ENCODE measurements at places on chromosomes 1 and 21.

- no peak for DNase-seq
Observed at GRCh38 chr1:51268634-51269033, 32.6 kb downstream of the RNF11 start.

DNA sequence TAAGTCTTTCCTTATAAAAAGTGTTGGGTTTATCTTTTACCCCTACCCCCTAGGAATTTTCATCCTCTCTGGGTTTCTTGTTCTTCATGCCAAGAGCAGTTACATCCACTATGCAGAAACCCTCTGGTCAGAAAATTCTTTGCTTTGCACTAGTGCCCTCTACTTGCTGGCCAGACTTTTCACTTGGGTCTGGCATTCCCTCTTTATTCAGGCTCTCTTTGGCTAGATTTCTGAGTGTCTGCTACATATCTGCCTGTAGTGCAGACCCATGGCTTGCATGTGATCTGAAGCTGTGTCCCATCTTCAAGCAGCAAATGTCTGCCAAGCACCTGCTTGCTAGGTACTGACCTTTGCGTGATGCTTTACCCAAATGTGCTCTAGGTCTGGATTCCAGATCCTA, 237.0 kb downstream of the GPATCH2 start:
- no peak for DNase-seq

DNA sequence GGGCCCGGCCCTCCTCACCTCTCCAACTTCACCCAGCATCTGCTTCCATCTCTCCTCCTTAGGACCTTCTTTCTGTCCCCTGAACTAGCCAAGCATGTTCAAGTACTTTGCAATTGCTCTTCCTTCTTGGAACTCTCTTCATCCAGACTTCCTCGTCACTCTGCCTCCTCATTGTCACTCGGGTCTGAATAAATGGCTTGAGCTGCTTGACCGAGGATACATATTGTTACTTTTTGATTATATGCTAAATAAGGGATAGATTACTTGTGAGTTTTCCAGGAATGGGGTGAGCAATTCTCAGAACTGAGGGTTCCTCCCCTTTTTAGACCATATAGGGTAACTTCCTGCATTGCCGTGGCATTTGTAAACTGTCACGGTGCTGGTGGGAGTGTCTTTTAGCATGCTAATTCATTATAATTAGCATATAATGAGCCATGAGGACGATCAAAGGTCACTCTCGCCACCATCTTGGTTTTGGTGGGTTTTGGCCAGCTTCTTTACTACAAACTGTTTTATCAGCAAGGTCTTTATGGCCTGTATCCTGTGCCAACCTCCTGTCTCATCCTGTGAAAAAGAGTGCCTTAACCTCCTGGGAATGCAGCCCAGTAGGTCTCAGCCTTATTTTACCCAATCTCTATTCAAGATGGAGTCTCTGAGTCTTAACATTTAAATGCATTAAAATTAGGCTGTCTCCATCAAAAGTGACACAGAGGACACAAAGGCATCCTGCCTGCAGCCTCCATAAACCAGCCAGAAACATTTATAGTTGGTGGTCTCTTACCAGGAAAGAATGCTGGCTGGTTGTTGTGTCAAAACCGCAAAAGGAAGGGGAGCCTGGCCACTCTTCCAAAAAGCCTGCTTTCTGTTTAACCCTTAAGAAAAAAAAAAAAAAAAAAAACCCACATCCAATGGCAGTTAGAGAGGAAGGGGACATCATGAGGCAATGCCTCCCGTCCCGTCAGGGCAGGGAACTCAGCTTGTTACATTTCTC, 179.3 kb downstream of the KAZN start:
- peak; percentile 35 for DNase-seq

DNA sequence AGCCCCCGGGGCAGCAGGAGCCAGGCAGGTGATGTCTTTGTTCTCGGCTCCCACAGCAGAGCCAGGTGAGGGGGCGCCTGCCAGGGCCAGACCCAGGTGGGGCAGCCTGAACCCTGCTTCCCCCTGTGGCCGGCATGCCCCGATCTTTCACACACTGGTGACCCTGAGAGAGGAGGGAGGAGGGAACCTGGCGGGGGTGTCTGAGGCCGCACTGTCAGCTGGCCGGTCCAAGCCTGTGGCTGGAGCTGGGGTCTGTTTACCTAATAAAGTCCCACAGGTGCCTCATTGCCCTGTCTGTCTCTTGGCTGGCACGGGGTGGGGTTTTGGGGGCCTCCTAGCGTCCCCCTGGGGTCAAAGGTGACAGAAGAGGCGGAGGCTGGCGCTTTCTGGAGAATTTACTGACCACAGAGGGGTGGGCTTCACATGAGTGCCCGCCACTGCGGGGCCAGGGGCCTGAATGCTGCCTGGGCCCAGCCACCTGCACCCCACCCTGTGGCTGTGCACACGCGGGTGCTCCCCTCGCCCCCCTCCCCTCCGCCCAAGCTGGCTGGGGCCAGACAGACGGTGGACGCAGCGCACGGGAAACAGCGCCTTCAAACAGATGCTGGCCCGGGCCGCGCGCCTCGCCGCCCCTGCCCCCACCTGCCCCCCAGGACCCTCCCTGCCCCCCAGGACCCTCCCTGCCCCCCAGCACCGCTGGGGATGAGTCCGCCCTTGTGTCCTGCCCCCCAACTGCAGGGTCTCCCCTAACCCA, 5.8 kb downstream of the TMEM240 start:
- no peak for DNase-seq

DNA sequence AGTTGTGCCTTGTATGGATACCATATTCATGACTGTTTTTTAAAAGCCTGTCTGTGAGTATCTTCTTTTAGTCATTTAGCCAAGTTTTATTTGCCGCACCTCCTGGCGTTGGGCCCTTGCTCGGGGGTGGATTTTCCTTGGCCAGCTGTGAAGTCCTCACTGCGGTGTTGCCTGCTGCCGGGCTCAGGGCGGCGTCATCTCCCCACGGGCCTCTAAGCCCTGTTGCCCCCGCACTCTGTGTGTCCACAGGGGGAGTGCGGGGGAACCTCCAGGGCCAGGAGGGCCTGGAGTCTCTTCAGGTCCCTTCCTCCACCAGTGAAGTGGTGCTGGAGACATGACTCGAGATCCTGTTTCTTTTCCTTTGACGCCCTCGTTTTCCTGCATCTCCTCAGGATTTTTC, 65.8 kb upstream of the DIP2A start:
- no peak for DNase-seq

GRCh38 chr1:8427493-8427892, 109.6 kb downstream of the SLC45A1 start:
- DNase-seq, result no peak

GRCh38 chr1:2288311-2288710, 60.2 kb downstream of the SKI start:
- DNase-seq, result no peak

- DNase-seq, result no peak
Observed at GRCh38 chr1:217605390-217605789, 25.5 kb downstream of the GPATCH2 start.

DNA sequence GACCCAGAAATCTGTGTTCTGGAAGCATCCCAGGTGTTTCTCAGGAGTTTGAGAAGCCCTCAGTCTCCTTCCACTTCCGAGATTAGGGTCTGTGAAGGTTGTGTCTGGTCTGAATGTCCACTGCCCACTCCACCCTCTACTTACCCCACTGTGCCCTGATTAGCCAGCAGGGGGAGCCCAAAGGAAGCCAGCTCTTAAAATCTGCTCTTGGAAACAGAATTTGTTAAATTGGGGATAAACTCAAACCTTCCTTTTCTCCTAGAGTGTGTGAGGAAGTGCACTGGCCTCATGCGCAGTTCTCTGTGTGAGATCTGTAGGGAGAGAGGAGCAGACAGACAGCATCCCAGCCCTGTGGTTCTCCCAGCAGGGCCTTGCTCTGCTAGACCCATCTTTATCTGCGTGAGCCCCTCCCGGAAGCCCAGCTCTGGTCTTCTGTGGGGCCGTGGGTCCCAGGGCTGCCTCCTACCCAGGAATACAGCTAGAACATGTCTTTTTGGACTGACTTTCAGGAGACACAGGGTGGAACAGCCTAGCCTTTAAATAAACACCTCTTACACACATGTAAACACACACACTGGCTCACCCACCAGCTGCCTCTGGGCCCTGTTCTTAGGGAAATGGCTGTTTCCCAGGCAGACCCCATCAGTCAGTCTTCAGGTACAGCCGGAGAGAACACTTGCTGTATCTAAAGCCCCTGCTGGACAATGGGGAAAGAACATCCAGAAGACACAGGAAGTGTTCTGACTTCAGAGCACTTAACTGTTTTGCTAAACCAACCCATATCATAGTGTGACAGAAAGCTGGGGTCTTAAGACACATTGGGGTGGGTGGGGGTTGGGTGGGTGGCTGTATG, 52.2 kb downstream of the SMYD2 start:
- peak; percentile 68 for DNase-seq

DNA sequence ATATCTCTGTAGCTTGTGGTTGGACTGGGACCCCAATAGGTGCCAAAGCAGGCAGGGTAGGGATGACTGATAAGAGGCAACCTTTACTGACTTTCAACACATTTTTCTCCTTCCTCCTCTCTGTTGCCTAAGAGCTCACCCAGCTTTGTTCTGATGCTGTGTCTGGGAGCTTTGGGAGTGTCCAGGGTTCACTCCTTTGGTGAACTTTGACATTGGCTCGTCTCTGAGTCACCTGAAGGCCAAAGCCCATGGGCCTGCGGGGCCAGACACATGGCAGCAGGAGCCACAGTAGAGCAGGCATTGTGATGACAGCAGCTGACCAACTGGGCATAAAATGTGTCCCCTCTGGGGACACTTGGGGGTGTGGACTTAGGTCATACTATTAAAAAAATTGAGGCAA, 99.5 kb upstream of the ZNF644 start:
- DNase-seq, result no peak

- DNase-seq, result no peak
Observed at GRCh38 chr1:53734650-53735211, 4.2 kb downstream of the GLIS1 start.

DNA sequence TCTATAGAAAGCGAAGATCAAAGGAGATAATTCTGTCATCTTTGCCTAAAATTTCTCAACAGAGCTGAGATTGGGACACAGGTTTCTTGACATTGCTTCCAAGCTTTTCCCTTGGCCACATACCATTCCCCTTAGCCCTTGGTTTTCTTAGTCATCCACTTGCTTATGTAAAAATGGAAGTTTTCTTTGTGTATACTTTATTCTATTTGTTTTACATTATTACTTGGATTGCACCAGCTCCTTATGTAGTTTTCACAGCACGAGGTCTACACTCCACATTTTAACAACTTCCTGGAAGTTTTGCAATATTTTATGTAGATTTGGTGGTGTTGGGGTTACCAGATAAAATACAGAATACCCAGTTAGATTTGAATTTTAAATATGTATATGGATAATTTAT, 129.8 kb downstream of the PLA2G4A start:
- no peak for DNase-seq

Measured in SJSA1 (cell line).